Ovary (tissue), 10 donors: ENCODE measurements at places on chromosomes 7 and 10. TPM values are rescaled to one million over a fixed set of nuclear protein-coding genes. Genes with fewer than 3 reads are reported as not detected.

ASB10 gene
- total RNA-seq, result not detected

APBB1IP gene
- total RNA-seq, result 1.4 TPM

NEUROD6 gene
- not detected for total RNA-seq

CFTR gene
- total RNA-seq, result 0.82 TPM

UNCX gene
- not detected for total RNA-seq

SPDYE2B gene
- total RNA-seq, result not detected

CALHM1 gene
- not detected for total RNA-seq

TNRC18 gene
- total RNA-seq, result 153 TPM
